ENCODE measurements at places on chromosomes 2 and 18. TPM values are rescaled to one million over a fixed set of nuclear protein-coding genes. Genes with fewer than 3 reads are reported as not detected.

DNA sequence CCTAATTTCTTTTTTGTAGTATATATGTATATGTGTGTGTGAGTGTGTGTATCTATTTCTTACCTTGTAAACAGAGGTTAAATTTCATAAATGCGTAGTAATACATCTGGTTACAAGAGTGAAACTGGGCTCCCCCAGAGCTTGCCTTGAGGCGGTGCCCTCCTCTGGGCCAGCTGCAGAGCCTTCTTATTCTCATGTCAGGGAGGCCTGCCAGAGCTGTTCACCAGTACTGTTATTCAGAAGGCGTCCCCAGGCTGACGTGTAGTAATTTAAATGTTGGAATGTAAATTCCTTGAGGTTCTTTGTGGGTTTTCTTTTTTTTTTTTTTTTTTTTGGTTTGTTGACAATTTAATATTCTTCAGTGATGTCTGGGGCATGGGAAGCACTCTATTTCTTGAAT lies 11.2 kb downstream of the COPS8 start:
- H3K27ac ChIP-seq: no peak overlapping the region
- H3K4me1 ChIP-seq: no peaks in the 10 kb centered on the region
- no peaks in the 10 kb centered on the region for H3K27me3 ChIP-seq
- no peak for DNase-seq
- no peak overlapping the region for H3K4me3 ChIP-seq

- H3K4me3 ChIP-seq: no peak overlapping the region
- H3K4me1 ChIP-seq: no peaks in the 10 kb centered on the region
- H3K27me3 ChIP-seq: no peaks in the 10 kb centered on the region
- H3K36me3 ChIP-seq: no peaks in the 10 kb centered on the region
These were observed 168.2 kb downstream of the DPP10 start for GRCh38 chr2:114610677-114611076.

GRCh38 chr18:59555995-59556659 lies 141.1 kb downstream of the CCBE1 start:
- no peak overlapping the region for H3K4me3 ChIP-seq
- no peaks in the 10 kb centered on the region for H3K4me1 ChIP-seq
- no peaks in the 10 kb centered on the region for H3K27me3 ChIP-seq
- DNase-seq: no peak

DNA sequence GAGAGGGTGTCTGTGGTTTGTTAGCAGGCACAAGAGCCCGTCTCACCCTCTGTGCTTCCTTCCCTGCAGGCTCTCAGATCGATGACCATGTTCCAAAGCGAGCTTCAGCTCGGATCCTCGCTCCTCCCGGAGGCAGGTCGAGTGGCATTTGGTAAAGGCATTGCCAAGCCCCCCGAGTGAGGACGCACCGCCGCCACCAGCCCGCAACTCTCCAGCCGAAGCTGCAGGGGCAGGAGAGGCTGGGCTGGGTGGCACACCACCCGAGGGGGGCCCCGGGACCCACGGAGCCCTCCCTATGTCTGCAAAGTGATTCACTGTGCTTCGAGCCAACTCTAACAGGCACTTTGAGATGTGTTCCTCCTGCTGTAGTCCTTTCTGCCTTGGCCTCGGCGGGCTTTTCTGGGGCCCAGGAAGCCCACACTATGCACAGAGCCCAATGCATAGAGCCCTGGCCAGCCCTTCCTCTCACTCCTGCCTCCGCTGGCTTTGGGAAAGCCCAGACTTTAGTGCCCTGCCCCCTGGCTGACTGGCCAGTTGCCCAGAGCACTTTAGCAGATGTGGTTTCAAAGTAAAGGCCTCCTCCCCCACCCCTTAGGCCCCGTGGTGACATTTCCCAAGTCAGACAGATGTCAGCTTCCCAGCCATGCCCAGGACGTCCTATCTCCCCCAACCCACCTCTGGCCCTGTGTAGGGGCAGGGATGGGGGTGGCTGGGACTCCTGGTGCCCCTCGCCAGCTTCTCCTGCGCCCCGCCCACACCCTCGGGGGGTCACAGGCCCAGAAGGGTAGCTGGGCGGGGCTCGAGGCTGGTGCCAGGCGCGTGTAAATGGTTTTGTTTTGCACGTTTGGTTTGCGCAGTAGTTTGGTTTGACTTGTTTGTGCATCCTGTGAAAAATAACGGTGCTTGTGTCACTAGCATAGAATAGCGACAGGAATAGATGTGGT lies 23.3 kb upstream of the MAPRE3 start:
- H3K27ac ChIP-seq: no peak overlapping the region
- no peak for DNase-seq
- no peak overlapping the region for H3K4me3 ChIP-seq
- no peaks in the 10 kb centered on the region for H3K36me3 ChIP-seq

GRCh38 chr18:68604256-68604655 lies 110.7 kb downstream of the TMX3 start:
- H3K36me3 ChIP-seq: no peaks in the 10 kb centered on the region
- no peak overlapping the region for H3K27ac ChIP-seq
- no peak overlapping the region for H3K4me3 ChIP-seq
- no peak for DNase-seq

Gene ZNF385B
- not detected for total RNA-seq

Gene NFATC1
- 102 TPM for total RNA-seq

Gene NAT8
- total RNA-seq: not detected

Measured in activated T-helper 1 cell treated with anti-CD3 and anti-CD28 coated beads, Interleukin-12 subunit alpha, Interleukin-12 subunit beta, Interleukin-2, Interleukin-4 antibody, amounts not matched to agents 30 ng/mL and 10 ng/mL and 1 ng/mL, durations not matched to agents 14 hours and 24 hours and 36 hours (primary cell).